ENCODE measurements at places on chromosomes 1 and 21. TPM values are rescaled to one million over a fixed set of nuclear protein-coding genes. Genes with fewer than 3 reads are reported as not detected.

- DNase-seq = peak; percentile 40
Observed at GRCh38 chr1:6634371-6635052, 9.8 kb downstream of the THAP3 start.

DNA sequence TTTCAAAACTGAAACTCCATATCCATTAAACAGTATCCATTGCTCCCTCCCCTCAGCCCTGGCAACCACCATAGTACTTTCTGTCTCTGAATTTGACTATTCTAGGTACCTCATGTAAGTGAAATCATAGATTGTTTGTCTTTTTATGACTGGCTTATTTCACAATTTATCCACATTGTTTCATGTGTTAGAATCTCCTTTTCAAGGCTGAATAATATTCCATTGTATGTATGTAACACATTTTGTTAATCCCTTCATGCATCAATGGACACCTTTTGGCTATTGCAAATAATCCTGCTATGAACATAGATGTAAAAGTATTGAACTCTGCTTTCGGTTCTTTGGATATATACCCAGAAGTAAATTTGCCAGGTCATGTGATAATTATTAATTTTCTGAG is 37.5 kb downstream of the AGO3 start:
- no peak for DNase-seq

- DNase-seq = no peak
Observed at GRCh38 chr1:205272536-205272935, 44.8 kb downstream of the TMCC2 start.

GRCh38 chr1:169207797-169208520 is 101.5 kb downstream of the ATP1B1 start:
- DNase-seq = no peak

GRCh38 chr21:33821503-33822322 is 93.9 kb downstream of the ATP5PO start:
- DNase-seq = peak; percentile 13

GRCh38 chr1:78177708-78178270 is 132.0 kb downstream of the GIPC2 start:
- DNase-seq = no peak

DNA sequence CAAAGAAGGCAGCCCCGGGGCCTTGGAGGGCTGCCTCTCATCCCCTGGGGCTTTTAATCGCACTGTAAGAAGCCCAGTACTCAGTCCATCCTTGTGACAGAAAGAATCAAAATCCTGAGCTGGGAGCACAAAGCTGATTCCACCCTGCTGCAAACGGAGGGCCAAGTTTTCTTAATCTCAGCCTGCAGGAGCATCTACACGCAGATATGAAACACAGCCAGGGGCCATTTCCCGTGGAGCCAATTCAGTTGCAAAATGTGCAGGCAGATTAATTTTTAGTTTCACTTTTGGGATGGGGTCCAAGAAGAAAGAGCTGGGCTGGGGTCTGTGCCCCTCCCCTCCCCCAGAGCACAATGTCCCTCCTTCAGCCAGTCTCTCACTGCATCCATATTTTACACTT is 4.4 kb downstream of the LYPD8 start:
- no peak for DNase-seq

- no peak for DNase-seq
Observed at GRCh38 chr1:28306301-28306949, 22.4 kb upstream of the MED18 start.

DNA sequence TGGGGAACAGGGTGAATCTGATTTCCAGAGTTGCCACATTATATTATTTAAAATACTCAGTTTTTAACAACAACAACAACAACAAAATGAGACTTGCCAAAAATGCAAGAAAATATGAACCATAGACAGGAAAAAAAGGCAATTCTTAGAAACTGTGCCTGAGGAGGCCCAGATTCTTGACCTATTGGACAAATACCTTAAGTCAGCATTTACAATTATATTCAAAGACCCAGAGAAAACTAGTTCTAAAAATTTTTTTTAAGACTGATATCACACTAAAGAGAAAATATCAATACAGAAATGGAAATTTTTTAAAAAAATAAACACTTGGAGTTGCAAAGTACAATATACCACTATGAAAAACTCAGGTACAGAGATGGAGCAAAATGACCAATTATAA is 152.8 kb upstream of the LYPLAL1 start:
- DNase-seq = no peak

DNA sequence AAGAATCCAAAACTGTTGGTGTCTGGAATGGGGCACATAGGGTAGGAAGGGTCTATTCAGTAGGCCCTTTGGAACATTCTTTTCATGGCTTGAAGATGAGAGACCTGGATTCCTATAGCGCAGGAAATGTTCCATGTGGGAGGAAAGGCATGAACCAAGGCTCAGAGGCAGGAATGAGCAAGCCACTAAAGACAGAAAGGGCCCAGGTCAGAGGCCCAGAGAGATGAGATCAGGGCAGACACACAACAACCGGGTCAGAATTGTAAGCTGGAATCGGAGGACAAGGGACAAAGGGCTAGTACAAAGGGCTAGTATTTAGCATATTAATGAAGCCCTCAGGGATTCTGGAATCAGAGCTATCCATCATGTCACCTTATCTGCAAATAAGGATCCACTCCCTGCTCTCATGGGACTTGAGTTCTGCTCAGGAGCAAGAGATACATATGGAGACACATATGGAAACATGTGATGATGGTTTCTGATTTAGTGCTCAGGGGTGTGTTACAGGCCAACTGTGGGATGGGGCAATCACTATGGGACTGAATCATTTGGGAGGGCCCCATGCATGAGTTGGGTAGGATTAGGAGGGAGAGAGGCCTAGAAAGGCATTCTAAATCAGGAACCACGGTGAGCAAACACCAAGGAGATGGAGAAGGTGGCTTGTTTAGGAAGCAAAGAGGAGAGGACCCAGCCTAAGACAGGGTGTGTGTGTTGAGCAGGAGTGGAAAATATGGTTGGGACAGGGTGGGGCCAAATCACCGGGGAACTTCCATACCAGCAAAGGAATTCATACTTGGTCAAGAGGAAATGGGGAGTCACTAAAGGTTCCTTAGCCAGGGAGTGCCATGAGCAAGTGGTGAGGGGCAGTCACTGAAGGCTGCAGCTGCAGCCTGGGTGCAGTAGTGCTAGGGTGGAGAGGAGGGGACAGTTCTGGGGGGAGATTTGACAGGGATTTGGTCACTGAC is 8.6 kb downstream of the NECTIN4 start:
- no peak for DNase-seq

DNA sequence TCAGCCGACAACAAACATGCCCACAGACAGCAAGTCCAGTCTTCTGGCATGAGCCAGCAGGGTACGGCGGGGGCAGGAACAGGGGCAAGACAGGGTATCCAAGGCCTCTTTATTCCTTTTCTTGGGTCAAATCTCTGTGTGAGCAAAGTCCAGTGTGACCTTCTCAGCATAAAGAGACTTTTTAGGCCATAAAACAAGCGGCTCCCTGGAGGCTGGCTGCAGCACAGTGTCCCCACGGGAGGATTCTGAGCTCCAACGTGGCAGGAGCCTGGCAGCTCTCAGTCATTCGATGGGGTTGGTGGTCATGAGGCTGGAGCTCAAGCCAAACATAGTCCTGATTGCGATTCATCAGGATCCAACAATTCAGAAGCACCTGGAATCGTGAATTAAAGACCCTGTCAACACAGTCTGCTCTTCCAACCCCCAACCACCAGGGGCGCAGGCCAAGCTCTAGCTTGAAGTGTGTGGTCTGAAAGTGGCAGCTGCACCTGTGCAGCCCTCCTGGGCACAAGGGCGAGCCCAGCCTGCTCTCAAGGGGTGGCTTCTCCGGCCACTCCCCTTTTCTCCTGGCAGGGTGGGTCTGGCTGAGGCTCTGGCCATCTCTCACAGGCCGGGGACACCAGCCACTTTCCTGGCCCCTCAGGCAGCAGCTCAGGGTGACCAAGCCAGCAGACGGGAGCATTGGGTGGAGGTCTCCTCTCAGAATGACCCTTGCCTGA is 62.1 kb downstream of the SLC66A1 start:
- no peak for DNase-seq

DNA sequence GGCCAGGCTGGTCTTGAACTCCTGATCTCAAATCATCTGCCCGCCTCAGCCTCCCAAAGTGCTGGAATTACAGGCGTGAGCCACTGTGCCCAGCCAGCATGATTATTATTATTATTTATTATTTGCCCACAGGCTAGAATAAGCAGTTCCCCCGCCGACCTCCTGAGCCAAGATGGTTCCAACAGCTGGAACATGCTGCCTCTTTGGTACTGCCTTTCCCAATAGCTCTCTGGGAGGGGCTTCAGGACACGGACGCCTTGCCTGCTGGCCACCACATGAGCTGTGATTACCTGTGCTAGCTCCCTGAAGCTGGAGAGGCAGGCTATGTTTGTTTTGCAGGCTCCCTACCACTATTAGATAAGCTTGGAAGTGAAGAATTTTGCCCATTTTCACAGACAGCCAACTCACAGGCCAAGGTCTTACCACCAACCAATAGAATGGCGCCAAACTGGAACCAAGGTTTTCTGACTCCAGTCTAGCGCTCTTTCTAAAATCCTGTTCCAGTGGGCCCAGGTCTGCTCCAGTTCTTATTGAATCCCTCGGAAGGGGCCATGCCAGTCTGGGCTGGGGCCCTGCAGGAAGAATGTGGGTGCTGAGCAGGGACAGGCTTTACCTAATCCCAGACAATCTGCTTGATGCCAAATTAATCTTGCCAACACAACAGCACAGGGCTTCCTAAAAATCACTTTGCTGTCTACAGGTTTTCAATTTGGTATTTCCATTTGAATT is 2.1 kb upstream of the GPR61 start:
- DNase-seq = no peak

- no peak for DNase-seq
Observed at GRCh38 chr1:202648605-202649226, 61.5 kb downstream of the SYT2 start.

DNA sequence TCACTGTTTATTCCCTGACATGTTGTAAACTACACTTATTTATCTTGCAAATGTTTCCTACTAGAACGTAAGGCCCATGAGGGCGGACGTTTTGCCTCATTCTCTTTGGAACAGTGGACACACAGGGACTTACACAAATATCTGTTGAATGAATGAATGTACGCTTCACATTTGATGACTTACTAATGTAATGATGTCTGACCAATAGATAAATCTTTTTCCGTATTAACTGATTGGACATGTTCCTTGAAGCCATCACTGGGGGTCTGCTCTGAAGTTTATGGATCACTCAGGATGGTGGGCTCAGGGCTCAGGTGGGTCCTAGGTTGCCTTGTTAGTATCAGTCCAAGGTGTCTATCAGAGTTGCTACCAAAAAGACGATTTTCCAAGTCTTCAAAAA is 763.2 kb upstream of the TPTE start:
- no peak for DNase-seq

- no peak for DNase-seq
Observed at GRCh38 chr1:114116086-114116485, 37.6 kb downstream of the SYT6 start.

- DNase-seq = no peak
Observed at GRCh38 chr1:201172999-201173610, 17.5 kb upstream of the IGFN1 start.

GRCh38 chr1:110874324-110875215 is 1.6 kb downstream of the CD53 start:
- no peak for DNase-seq

DNA sequence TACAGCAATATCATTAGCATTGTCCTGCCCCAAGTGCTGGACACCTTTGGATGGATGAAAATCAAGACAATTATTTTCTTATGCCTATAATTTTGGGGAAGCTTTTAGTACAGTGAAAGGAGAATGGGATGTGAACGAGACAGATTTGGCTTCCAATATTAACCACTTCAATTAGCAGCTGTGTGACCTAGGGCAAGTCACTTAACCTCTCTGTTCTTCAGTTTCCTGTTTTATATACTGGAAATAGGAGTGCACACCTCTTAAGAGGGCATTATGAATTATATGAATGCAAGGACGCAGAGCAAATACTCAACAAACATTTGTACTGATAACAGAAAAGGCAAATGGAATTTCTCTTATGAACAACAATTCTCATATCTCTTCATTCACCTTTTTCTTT is 18.5 kb downstream of the CYP2J2 start:
- DNase-seq = no peak

GRCh38 chr1:159091180-159091560 is 14.6 kb upstream of the AIM2 start:
- no peak for DNase-seq

DNA sequence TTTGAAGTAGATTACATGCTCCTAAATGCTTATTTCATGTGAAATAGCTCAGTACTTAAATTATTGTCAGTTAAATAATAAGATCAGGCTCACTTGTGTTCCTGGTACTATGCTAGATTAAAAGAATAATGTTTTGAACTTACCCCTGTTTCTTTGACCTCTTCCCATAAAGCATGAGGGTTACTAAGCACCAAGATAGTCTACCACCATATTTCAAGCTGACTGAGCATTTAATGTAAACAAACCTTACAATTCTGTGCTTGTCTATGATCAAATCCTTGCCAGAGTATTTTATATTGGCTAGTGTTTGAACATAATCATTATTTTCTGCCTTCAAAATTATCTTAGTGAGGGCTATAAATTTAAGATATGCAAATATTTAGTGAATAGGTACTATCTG is 98.1 kb downstream of the LHX9 start:
- DNase-seq = no peak

DNA sequence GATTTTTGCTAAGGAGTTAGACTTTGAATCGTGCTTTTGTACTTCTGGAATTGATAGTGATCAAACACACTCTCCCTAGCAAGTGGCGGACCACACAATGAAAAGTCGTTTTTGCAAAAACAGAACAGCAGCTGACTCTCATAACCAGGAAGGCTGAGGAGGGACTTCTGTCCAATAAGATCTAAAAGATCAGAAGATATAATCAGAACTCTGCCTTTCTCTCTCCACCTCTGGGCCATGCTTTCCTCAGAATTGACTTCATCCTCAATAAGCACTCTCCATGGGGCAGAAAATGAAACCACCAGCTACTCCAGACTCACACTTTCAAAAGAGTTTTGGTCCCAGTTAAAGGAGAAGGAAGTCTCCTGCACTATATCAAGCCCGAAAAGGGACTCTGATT is 55.3 kb upstream of the SAMD13 start:
- DNase-seq = no peak

- no peak for DNase-seq
Observed at GRCh38 chr1:112524986-112525385, 16.2 kb downstream of the WNT2B start.

- no peak for DNase-seq
Observed at GRCh38 chr1:90394247-90394646, 322.9 kb downstream of the BARHL2 start.

GRCh38 chr1:78703806-78704205 is 54.2 kb downstream of the IFI44 start:
- no peak for DNase-seq

GRCh38 chr1:8746554-8746953 is 70.9 kb downstream of the RERE start:
- DNase-seq = no peak

CFHR1 gene
- polyA plus RNA-seq = not detected

RGS4 gene
- not detected for polyA plus RNA-seq

MRAP gene
- 0.57 TPM for polyA plus RNA-seq

FMO5 gene
- 149 TPM for polyA plus RNA-seq

SLFNL1 gene
- 0.20 TPM for polyA plus RNA-seq

FABP3 gene
- polyA plus RNA-seq = 0.37 TPM

KPRP gene
- not detected for polyA plus RNA-seq

PRAMEF14 gene
- polyA plus RNA-seq = not detected

LCE2B gene
- polyA plus RNA-seq = not detected

CD34 gene
- polyA plus RNA-seq = not detected

KLHDC7A gene
- 0.15 TPM for polyA plus RNA-seq
